Daoy (cell line): ENCODE measurements at places on chromosomes 2 and 18.
A peak's percentile ranks its signal among the peaks of the same experiment; 100 is the strongest.

- DNase-seq: peak; percentile 81
These were observed at the start of gene UBE2E3 for GRCh38 chr2:180980106-180980942. TSS of gene UBE2E3 (plus strand) at chr2:180980605. CDS start at chr2:180982043, 1,438 bp downstream.

GRCh38 chr2:56313500-56313921 lies 129.7 kb downstream of the CCDC85A start:
- DNase-seq: no peak

- no peak for DNase-seq
These were observed 1012.4 kb upstream of the GYPC start for GRCh38 chr2:125643585-125643984.

DNA sequence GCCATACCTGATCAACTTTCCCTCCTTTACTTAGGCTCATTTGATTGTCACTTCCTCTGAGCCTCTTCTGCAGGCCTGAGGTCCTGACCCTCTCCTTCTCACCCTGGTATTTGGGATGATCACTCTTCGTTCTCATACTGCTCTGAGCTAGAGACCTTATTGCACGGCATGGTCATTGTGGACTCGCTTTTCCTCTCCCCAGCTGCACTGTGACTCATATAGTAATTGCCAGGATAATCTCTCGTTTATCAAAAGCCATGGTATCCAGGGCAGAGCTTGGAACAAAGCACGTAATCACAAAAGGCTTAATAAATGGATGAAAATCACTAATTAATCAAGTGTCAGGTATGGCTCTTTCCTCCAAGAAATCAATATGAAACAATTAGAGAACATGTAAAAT lies 40.9 kb upstream of the TRIB2 start:
- peak; percentile 59 for DNase-seq

DNA sequence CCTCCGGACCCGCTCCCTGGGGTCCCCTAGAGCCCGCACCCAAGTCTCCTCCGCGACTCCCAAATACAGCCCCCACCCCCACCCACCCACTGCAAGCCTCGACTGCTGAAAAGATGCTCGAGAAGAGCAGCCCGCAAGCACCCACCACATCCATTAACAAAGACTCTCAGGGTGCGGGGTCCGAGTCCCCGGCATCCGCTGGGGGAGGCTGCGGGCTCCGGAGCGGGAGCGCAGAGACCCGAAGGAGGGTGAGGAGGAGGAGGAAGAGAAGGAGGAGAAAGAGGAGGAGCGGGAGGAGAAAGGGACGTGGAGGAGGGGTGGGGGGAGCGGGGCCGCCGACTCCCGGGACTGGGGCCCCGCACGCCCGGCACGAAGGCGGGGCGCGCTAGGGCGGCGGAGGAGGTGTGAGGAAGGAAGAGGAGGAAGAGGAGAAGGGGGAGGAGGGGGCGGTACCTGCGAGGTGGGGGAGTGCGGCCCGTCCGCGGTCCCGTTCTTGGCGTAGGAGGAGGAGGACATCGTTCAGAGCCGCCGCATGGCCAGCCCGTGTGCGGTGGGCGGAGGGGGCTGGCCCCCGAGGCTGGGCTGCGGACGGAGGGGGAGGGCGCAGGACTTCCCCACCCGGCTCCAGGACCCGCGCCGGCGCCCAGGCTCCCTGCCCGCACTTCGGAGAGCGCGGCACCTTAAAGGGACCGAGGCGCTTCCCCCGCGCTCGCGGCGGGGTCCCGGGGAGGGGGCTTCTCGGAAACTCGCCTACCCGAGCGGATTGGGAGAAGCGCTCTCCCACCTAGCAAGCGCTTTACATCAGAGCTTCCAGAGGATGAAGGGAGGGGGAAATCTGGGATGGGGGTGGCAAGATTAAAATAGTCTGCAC lies at the start of gene CACNB4:
TSS of gene CACNB4 (minus strand) at position 549 of the 871 bp plus-strand sequence.
- DNase-seq: peak; percentile 12

GRCh38 chr18:12872408-12872807 lies 11.6 kb downstream of the PTPN2 start:
- DNase-seq: no peak

- DNase-seq: no peak
These were observed 1.2 kb downstream of the MAL start for GRCh38 chr2:95026471-95027368.

DNA sequence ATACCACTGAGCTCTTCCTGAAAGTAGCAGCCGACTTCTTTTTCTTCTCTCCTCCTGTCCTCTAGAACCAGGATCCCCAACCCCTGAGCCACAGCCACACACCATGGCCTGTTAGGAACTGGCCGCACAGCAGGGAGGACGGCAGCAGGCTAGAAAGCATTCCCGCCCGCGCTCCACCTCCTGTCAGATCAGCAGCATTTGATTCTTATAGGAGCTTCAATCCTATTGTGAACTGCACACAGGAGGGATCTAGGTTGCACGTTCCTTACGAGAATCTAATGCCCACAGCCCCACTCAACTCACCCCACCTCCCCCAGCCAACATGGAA lies 179.1 kb upstream of the SH3BP4 start:
- DNase-seq: no peak

DNA sequence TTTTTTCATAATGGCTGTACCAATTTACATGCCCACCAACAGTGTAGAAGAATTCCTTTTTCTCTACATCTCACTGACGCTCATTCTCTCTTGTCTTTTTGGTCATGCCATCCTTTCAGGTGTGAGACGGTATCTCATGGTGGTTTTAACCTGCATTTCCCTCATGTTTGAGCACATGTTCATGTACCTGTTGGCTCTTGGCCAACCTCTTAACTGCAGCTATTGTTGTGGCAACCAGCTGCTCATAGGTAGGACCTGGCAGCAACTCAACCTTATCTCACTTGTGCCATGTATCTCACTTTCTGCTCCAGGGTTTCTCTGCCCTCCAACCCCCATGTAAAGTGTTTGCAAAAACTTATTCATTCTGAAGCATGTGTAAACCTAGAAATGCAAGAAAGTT lies 167.5 kb downstream of the UPP2 start:
- DNase-seq: no peak

- no peak for DNase-seq
These were observed 17.9 kb downstream of the CDH2 start for GRCh38 chr18:28159055-28159454.

DNA sequence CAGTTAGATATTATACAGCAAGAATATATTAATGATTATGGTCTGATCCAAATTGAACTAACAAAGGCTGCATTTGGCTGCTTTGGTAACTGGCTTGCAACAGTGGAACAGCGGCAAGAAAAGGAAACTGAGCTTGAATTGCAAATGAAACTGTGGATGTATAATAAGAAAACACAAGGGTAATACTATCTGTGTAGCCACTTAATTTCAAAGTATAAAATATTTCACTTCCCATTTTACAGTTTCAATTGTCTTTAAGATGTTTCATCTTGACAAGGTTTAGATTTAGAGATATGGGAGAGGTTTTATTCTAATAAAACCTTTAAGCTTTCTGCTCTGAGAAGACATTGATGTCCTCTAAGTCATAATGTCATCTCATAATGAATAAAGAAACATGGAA lies 23.8 kb downstream of the WDR75 start:
- DNase-seq: no peak

- DNase-seq: no peak
These were observed 39.5 kb downstream of the ZNF519 start for GRCh38 chr18:14092625-14093306.

GRCh38 chr2:109243526-109244303 lies 114.7 kb downstream of the SH3RF3 start:
- no peak for DNase-seq

DNA sequence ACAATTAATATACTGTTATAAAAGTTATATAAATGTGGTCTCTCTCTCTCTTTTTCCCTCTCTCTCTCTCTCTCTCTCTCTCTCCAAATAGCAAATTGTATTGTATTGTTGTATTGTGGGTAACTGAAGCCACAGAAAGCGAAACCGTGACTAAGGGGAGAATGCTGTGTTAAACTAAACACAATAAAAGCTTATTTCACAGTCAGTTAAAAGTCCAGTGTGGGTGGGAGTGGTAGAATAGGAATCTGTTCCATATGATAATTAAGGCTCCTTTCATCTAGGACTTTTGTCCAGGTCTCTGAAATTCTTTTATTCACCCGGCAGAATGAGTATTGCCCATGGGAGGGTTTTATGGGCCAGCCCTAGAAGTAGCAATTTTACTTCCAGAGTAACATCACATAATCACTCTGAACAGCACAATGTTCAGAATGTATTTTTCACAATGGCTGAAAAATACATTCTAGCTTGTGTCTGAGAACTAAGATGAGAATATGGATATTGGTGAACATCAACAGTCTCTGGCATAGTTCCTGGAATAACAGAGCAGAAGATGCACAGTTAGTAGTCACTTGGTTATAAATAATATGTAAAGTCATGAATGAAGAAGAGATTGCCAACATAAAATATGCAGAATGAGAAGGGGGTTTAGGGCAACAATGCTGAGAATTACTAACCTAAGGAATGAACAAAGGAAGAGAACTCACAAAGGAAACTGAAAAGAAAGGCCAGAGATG lies 399.1 kb downstream of the PLCL1 start:
- DNase-seq: no peak

DNA sequence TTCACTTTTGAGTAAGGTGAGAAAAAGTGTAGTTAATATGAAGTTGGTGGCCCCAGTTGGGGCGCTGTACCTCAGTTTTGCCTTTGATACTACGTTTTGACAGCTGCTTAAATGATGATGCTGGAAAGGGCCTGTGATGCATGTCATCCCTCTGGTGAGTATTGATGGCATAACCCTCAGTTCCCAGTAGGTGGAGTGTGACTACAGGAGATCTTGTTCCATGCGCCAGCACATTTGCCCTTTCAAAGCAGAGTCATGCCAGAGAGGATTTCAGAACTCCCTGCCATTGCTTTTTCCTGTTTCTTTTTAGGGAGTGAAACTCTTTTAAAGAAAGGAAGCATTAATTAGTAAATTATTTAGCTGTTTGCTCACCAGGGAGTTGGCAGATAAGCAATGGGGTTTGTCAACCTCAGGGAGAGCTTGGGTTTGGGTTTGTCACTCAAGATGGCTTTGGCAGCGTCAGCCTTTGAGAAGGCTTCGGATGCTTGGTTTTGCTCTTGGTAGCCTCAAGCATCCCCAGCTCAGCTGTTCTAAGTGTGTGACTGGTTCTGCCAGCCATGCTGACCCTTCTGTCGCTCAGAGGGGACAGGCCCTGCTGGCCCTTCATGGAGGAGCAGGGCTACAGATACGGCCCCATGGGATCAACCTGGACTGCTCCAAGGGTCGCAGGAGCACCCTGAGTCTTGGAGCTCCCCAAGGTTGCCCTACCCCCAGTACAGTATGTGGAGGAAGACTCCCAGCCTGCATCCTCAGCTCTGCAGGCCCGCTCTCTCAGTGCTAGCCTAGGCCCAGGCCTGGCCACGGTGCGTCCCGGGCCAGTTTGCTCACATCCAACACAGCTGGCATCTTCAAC lies 29.1 kb downstream of the ARMC9 start:
- DNase-seq: peak; percentile 69

DNA sequence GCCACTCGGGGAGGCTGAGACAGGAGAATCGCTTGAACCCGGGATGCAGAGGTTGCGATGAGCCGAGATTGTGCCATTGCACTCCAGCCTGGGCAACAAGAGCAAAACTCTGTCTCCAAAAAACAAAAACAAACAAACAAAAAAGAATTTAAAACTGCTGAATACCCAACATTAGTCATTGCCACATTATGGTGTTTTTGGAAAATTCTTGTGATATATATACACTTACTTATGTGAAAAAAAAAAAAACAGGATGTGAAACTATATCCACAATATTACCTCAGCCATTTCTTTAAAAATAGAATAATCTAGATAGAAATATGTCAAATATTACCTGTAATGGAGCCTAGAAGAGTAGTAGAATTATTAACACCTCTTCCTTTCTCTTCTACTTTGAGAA lies 288.3 kb upstream of the FN1 start:
- no peak for DNase-seq

DNA sequence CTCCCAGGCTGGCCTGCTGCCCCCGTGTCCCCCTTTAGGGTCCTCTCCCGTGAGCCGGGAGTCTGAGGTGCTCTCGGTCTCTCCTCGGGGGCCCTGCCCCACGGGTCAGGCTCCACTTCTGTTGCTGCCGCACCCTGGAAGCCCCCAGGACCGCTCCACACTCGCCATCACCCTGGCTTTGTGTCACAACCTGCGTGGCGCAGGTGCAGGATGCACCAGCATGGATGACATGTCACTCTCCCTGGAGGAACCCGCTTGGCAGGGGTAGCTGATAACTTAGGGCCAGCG lies 10.8 kb upstream of the ARHGEF4 start:
- DNase-seq: no peak

DNA sequence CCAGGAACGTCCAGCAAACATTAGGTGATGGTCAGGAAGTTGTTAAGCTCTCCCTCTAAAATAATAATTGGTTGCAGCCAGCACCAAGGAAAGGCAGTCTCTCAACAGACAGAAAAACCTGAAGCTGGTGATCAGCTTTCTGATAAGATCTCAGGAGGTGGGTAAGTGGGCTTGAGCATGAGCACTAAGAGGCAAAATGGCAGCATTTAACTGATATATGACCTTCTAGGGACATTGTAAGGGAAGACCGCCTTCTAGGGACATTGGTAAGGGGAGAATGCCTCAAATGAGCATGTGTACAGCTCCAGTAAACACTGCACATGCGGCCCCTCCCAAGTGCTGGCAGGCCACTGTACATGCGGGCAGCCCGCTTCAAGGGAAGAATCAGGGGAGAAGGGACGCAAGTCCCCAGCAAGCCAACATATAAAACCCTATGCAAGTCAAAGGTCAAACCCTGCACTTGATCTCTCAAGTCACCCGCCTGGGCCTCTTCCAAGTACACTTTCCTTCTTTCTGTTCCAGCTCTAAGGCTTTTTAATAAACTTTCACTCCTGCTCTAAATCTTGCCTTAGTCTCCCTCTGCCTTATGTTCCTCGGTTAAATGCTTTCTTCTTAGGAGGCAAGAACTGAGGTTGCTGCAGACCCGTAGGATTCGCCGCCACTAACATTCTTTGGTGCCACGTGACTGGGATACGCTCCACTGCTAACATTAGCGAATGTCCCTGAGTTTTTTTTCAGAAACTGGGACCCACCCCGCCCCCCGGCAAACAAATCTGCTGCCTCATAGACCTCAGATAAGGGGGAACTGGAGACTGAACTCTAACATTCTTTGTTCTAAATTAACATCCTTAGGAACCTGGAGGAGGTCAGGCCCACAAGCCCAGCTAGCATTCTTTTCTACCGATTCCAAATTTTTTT lies 463.8 kb downstream of the LPIN1 start:
- no peak for DNase-seq

DNA sequence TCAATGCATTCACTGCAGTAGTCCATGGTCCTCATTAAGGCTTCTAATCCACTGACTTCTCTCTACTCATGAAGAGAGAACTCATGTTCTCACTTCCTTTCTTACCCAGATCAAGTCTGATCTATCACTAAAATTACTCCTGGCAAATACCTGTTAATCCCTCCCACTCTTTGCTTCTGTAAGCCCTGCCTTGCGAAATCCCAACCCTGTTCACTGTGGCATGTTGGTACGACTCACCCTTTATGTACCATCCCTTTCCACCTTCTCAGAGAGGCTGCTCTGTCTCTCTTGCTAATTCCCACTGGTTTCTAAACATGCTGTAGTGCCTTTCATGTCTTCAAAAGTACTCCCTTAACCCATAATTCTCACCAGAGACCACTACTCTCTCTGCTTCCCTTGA lies 272.2 kb upstream of the ACVR2A start:
- DNase-seq: no peak

GRCh38 chr2:112708968-112709367 lies 11.9 kb upstream of the NT5DC4 start:
- DNase-seq: no peak

GRCh38 chr2:241804326-241805229 lies 4.4 kb upstream of the NEU4 start:
- DNase-seq: peak; percentile 41
